ENCODE measurements at places on chromosomes 13 and 19.

DNA sequence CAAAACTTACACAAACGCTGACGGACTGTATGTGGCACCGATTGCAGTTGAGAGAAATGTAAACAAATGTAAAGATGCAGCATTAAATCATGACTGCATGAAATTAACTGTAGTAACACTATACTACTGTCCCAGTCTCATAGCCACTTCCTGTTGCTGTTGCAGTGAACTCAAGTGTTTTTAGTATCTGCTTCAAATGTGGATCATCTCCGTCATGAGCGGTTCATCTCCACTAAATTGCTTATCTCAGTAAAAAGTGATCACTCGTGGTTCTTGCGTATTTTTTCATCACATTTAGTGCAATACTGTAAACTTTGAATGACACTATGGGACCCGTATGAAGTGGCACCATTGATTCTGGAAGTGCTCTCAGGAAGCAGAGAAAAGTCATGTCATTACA, 60.3 kb upstream of the RNF113B start:
- no peaks in the 10 kb centered on the region for H3K27me3 ChIP-seq
- H3K36me3 ChIP-seq, result no peaks in the 10 kb centered on the region
- DNase-seq, result no peak
- H3K4me1 ChIP-seq, result no peaks in the 10 kb centered on the region
- no peak overlapping the region for H3K27ac ChIP-seq

DNA sequence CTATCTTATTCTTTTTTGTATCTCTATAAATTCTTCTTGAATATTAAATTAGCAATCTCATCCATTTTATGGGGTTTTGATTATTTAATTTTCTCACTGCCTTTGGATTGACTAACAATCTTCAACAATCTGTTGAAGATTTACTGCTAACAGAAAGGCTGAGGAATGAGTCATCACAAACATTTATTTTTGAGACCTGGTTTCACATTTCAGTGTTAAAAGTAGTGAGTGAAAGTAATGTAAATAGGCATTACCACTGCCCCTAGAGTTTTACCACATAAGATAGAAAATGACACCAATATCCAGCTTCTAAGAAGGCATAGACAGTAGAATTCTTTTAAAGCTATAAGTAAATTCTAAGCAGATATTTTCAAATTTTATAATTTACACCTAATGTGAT, 472.8 kb downstream of the OLFM4 start:
- no peaks in the 10 kb centered on the region for H3K27me3 ChIP-seq
- H3K27ac ChIP-seq, result no peak overlapping the region
- H3K36me3 ChIP-seq, result no peaks in the 10 kb centered on the region
- H3K4me1 ChIP-seq, result no peaks in the 10 kb centered on the region
- H3K4me3 ChIP-seq, result no peak overlapping the region
- no peak for DNase-seq

DNA sequence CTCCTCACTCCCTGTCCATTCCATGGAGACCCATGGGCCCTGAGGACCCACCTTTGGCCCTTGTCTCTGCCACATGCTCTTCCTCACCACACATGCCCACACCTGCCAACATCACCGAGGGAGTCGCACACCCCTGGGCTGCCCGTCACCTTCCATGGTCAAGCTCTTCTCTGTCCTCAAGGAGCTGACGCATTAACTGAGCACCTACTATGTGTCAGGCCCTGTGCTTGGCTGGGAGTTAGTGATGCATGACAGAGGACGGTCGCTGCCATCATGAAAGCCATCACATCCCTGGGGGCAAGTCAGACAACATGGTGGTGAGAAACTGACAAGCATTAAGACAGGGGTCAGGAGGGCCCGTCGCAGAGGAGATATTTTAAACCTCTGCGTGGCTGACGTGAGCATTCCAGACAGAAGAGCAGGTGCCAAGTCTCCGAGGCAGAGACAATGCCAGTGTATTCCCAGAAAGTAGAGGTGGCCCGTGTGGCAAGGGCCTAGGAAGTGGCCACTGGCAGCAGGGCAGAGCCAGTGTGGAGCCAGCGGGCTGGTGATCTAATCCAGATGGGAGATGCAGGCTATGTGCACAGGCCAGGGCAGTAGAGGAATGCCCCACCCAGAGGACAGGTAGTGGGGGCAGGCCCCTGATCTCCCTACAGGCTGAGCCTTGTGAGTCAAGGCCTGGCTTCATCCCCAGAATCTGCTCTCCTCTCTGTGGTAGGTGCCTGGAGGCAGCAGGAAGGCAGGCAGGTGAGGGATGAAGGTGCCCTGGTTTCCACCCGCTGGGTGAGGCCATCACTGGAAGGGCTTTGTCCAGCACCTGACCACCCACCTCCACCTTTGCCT, 21.2 kb downstream of the ELAVL1 start:
- no peaks in the 10 kb centered on the region for H3K4me1 ChIP-seq
- H3K27ac ChIP-seq, result no peak overlapping the region

DNA sequence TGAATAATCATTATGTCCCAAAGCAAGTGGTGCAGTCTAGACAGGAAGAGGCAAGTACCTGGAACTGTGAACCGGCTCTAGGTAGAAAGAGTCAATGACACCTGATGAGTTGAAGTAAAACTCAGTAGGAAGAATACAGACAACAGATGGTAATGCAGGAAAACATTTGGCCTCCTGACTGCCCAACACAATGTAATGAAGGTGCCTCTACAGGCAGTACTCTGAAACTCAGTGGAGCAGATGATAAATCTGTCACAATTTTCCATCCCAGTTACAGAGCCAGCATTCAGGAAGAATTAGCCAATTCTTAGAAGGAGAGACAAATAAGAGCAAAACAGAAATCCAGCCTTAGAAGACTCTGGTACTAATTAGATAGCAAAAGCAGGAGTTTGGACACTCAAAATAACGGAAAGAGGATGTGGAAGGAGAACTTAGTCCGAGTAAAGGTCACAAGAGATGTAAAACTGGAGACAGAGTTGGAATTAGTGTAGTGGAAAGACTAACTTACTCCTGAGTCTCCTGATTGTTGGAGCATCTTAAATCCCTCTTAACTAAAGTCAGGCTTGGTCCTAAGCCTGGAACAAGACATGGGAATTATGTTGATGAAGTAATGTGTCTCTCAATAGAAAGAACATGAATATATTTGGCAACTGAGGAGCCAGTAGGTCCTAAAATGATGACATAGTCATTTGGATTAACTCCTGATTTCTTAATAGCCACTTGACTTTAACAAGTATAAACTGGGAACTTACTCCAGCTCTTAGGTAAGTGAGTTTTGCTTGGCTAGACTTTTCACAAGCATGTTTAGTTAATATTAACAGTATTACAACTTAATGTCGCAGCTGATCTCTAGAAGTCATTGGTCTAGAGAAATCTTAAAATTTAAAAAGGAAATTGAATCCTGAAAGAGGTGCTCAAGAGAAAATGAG, 457.3 kb upstream of the MIR17HG start:
- no peak overlapping the region for H3K27ac ChIP-seq
- no peak for DNase-seq
- H3K4me3 ChIP-seq, result no peak overlapping the region
- no peaks in the 10 kb centered on the region for H3K36me3 ChIP-seq
- no peaks in the 10 kb centered on the region for H3K27me3 ChIP-seq
- H3K4me1 ChIP-seq, result no peaks in the 10 kb centered on the region

GRCh38 chr13:98843482-98843877, 91.0 kb upstream of the SLC15A1 start:
- H3K4me1 ChIP-seq, result no peaks in the 10 kb centered on the region
- H3K27ac ChIP-seq, result no peak overlapping the region
- DNase-seq, result no peak
- H3K27me3 ChIP-seq, result peaks cover 6% of the 10 kb centered on the region
- H3K4me3 ChIP-seq, result no peak overlapping the region
- no peaks in the 10 kb centered on the region for H3K36me3 ChIP-seq

DNA sequence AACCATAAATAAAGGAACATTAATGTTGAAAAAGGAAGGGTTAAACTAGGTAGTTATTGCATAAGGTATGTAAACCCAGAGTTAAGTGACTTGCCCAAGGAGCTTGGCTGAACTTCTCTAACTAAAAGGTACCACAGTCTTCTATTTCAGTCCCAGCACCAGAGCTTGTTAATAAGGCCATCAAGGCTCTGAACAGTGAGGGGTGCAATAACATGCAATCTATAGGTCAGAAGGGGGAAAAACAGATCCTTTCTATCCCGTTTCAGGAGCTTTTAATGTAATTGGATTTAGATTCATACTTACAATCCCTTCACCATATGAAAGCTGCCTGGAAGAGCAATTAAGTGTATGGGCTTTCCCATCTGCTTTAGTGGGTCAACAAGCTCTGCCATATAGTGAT, 441.5 kb upstream of the SPRY2 start:
- no peak overlapping the region for H3K27ac ChIP-seq
- H3K27me3 ChIP-seq, result no peaks in the 10 kb centered on the region

DNA sequence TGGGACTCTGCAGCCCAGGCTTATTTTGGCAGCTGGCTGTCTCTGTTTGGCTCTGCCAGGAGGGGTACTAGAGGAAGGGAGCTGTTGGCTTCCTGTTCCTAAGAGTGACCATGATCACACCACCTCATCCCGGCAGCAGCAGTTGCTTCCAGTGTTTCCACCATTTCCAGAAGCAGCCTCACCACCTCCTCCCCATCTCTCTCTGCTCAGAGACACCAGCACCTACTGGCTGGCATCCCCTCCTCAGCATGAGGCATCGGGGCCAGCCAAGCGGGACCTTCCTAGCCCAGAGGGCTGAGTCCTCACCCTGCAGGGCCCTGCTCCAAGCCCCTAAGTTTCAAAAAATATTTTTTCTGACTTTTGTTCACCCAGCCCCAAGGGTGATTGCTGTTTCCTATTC, 59.0 kb downstream of the NUFIP1 start:
- H3K27me3 ChIP-seq, result no peaks in the 10 kb centered on the region
- DNase-seq, result no peak
- H3K4me3 ChIP-seq, result no peak overlapping the region
- no peaks in the 10 kb centered on the region for H3K36me3 ChIP-seq
- H3K4me1 ChIP-seq, result no peaks in the 10 kb centered on the region

Data from CD14-positive monocyte (primary cell).